ENCODE measurements at places on chromosomes 5 and 9.

- DNase-seq = no peak
These were observed 37.8 kb downstream of the EXOSC2 start for GRCh38 chr9:130731355-130731754.

- no peak for DNase-seq
These were observed 71.0 kb upstream of the FCN1 start for GRCh38 chr9:134988706-134989105.

DNA sequence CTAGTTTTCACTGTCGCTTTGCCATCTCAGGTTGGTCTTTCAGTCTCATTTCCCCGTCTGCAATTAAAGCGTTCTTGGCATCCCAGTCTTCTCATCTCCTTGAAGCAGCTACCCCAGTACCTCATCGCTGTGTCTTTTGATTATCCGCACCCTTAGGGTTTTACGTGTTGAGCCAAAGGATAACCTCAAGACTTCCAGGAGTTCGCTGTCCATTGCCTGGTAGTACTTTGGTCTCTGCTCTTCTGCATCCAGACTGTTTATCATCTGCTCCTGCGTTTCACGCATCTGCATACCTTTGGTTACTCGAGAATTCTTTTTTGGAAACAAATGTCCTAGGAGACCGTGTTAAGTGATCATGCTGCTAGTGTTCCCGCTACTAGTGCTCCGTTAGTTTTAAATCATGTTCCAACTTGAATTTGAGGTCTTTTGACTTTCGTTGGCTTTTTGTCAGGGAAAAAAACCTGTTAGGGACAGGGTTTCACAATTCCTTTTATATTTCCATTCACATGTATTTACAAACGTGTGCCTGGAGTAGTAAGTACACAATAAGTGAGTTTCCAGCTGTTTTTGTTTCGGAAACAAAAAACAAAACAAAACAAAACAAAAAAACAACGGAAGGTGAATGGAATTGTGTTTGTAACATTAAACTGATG, 888 bp downstream of the RABGAP1 start:
- DNase-seq = no peak

DNA sequence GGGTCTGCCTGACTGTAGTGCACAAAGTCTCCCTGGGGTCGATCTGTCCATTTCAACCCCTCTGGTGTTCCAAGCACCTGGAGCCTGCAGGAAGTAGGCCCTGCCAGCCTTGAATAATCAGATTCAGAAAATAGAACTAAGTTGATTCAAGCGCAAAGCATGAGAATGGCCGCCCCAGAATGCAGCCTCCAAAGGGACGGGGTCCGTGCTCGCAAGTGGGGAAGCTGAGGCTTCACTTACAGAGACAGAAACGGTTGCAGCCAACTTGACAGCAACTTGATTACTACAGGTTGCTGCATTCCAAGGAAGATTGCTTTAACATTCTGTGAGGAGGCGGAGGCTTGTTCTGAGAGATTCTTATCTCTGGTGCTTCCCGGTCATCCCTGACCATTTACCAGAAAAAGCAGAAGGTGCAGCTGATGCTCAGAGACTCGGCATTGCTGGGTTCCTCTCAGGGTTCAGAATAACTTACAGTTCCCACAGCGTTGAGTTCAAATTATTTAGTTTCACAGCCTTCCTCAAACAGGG, 14.9 kb upstream of the LRRC14B start:
- DNase-seq = no peak

DNA sequence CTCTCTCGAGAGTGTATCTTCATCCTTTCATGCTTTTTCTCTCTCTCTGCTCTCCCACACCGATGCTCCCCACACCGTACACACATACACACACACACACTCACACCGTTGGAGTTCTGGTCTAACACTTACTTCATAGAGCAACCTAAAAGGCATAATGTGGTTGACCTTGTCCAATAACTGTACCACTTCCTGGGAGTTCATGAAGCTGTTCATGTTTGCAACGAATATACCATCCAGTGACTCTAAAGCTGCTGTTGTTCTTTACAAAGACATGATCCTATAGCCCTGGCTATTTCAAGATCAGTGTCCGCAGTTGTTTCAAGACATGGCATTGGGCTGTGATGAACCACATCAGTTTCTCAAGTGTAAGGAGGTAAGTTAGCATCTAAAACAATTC, 10.0 kb downstream of the MEF2C start:
- no peak for DNase-seq

GRCh38 chr9:109113892-109114609, 5.7 kb downstream of the TMEM245 start:
- DNase-seq = no peak

- no peak for DNase-seq
These were observed 37.1 kb downstream of the BARX1 start for GRCh38 chr9:93918061-93918460.

- no peak for DNase-seq
These were observed 514.8 kb downstream of the PSAT1 start for GRCh38 chr9:78811622-78812276.

DNA sequence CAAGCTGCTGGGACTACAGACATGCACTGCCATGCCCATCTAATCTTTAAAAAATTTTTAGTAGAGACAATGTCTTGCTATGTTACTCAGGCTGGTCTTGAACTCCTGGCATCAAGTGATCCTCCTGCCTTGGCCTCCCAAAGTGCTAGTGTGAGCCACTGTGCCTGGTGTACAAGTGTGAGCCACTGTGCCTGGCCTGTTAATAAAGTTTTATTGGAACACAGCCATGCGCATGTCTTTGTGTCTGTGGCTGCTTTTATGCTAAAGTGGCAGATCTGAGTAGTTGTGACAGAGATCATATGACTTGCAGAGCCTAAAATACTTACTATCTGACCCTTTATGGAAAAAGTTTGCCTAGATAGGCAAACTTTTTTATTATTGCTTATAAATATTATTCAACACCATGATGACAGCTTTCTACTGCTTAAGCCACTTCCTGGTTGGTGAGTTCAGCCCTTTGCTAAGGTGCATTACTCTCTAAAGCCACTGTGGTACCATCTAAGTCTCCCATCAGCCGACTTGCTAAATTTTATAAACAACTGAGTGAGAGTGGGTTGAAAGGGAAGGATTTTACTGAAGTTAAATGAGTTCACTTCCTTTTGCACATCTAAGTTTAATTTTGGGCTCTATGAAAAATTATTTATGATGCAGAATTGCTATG, 133.5 kb downstream of the RASGRF2 start:
- no peak for DNase-seq

GRCh38 chr9:131849391-131849790, 109.5 kb upstream of the RAPGEF1 start:
- no peak for DNase-seq

DNA sequence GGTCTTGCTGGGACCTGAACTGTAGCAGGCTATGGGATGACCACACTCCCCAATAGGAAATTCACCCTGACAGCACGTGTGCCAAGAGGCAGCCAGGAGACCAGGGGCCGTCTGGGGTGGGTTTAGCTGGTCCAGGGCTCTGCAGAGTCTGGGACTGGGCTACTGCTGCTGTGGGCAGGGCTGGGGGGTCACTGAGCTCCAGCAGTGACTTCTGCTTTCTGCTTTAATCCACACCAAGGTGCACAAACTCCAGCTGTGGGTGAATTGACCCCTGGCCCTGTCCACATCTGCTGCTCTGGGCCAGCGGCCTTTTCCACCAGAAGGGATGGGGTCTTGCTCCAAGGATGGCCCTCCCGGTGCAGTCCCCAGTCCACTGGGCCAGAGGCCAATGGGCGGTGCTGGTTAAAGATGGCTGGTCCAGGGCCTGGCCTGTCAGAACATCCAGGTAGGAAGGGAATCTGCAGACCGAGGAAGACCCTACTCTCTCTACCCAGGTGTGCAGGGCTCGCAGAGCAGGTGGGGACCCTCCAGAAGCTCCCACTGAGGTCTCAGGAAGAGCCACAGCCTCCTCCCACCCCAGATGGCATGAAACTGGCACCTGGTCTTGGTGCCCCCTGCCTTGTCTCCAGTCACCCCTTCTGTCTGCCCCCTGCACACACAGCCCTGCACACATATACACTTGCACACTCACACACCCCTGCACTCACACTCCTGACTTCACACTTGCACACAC, 28.0 kb downstream of the GLT6D1 start:
- DNase-seq = no peak

- DNase-seq = no peak
These were observed 37.5 kb downstream of the TJP2 start for GRCh38 chr9:69211424-69212036.

DNA sequence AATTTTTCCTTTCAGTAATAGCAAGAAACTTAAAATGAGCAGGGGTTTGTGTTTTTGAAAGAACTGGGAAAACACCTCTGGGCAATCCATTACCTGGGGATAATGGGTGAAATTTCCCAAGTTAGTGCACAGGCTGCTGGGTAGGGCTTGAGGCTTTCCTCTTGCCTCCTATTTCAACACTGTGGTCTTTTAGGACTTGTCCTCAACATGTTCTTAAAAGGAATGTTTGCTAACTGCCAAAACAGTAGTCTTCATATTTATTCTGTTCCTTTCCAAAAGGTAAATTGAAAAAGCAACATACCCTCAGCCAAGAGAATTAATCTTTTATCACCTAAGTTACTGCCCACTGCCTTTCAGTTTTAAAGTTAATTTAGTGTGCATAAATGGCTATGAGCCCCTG, 158.3 kb upstream of the CCDC152 start:
- no peak for DNase-seq

DNA sequence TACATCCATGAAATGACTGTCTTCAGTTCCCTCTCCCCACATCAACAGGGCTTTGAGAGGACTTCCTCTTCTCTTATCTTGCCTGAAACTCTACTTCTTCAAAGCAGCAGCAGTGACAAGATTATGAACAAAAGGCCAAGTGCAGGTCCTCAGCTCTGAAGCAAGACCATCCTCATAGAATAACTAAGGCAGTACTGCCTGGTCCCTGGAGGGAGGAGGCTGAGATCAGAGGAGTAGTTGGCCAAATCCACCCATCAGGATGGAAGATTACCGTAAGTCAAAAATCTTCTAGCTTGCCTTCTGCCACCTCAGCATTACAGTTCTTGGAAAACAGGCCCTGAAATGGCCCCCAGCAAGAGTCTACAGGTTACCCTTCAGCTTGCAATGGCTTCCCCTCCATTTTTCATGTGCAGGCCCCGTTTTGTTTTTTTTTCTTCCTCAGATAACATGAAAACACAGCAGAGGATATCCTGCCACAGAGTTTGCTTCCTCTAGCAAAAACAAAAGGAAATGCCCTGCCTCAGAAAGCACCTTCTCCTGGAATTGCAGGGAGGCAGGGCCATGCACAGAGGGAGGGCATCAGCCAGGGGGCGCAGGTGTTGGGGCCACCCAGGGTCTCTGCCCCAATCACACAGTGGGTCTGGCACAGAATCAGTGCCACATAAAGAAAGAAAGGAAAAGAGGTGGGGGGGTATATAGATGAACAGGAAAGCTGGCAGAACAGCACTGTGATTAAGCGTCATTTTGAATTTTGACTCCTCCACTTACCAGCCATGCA, 40.0 kb downstream of the KLHL3 start:
- DNase-seq = no peak

DNA sequence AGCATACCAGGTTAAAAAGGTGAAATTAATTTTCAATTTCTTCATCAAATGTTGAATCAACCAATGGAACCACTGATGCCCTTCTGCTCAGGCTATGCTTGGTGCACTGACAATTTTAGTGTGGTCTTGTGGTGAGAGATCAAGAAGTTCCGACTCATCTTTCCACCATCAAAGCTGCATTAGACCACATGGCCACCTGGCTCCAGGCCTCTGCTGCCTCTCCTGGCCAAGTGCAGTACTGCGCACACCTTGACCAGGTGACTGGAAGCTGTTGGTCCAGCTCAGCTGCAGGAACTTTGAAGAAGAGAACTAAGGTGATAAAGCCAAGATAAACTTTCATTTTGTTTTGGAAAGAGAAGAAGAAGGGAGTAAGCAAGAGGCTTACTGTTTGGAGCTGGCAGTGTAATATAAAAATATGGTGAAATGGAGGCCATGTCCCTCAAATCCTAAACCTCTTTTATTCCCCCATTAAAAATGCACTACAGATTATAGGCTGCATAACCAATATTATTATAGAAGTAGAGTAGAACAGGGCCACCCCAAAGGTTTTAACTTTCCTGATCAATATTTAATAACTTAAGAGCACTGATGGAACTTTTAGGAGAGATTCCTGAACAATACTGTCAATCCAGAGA, 315.5 kb upstream of the C9orf72 start:
- no peak for DNase-seq

DNA sequence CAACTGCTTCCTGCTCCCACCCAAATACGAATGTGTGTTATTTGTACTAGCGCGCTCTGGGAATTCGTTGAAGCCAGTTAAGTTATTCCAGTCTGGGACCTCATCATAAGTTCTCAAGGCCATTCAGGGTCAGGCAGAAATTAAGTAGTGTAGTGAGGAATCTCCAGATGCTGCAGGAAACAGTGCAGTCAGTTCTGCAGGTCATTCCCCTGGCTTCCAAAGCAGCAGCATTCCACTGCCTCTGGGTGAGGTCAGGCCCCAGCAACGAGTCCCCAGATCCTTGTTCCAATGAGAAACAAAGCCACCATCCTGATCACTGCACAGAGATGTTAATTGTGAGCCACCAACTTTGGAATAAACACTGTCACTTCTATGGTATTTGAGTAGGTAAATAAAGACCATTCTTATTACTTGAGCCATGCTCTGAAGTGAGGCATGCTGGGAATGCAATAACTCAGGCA, 33.1 kb downstream of the SVEP1 start:
- no peak for DNase-seq

DNA sequence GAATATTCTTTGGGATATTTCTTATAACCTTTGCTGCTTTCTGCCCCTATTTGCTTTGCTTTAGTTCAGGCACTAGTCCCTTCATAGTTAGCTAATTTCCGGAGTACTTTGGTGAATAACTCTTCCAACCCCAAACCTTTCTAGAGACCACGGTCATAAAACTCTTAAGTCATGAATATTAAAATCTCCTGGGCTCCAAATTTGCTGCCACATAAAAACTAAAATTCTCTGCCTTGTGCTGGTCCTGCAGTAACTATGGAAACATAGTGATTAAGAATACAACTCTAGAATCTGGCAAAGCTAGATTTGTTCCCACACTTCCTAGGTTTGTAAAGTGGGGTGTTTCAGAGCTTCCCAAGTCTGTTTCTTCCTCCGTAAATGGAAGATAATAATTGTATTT, 10.0 kb upstream of the ACTBL2 start:
- DNase-seq = no peak

DNA sequence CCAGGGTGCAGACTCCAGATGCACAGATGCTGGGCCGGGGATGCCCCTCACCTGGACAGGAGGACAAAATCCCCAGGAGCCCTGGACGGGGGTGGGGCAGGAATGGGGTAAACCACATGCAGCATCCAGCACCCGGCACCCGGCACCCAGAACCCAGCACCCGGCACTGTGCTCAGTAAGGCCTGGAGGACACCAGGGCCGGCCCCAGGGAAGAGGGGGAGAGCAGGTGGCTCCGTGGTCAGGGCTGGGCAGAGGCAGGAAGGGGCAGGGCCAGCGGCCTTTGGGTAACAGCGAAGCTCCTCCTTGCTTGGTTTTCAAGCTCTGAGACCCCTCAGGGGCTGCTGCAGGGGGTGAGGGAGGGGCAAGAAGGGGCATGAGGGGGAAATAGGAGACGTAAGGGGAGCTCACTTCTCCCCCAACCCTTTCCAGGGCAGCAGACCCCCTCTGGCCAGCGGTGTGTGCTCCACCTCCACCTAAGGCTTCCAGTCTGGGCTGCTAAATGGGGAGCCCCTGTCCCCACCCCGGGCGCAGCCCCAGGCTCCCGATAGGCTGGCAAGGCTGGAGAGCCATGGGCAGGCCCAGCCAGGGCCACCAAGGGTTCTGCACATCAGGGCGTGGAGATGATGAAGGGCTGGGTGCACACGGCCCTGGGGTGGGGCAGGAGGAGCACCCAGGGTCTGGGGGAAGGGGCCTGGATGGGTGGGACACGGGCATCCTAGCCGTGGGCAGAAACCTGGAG, 17.8 kb upstream of the SLC6A19 start:
- no peak for DNase-seq

GRCh38 chr5:73471654-73472053, 23.1 kb upstream of the FOXD1 start:
- no peak for DNase-seq
